ENCODE measurements at places on chromosomes 1 and 21.

DNA sequence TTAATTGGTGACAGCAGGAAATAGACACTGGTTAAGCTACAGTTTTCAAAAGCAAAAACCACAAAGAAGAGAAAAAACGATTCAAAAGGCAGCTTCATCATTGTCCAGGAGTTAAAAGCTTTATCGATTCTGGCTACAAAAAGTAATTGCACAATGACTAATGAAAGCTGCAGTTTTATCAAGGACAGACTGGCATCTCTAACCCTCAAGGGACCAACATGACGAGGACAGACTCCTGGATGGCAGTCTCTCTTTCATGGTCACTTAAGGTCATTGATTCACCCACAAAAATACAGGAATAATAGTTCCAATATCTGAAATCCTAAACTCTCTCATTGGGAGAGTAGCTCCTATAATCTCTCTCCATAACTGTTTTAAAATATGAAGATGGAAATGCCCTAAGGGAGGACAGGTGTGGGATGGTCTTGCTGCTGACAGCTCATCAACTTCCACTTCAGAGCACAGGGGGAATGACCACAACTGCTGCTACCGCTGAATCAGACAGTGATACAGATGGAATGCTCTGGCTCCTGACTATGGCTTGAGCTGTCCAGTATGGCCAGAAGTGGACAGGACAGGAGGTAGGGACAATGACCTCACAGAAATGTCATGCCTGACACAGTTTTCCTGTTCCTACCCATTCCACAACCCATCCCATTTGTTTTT lies 17.4 kb upstream of the CPLANE2 start:
- DNase-seq: no peak

- DNase-seq: no peak
Observed at GRCh38 chr21:45599146-45599581, 44.4 kb upstream of the PCBP3 start.

- no peak for DNase-seq
Observed at GRCh38 chr1:35574655-35575415, 1.7 kb downstream of the TFAP2E start.

DNA sequence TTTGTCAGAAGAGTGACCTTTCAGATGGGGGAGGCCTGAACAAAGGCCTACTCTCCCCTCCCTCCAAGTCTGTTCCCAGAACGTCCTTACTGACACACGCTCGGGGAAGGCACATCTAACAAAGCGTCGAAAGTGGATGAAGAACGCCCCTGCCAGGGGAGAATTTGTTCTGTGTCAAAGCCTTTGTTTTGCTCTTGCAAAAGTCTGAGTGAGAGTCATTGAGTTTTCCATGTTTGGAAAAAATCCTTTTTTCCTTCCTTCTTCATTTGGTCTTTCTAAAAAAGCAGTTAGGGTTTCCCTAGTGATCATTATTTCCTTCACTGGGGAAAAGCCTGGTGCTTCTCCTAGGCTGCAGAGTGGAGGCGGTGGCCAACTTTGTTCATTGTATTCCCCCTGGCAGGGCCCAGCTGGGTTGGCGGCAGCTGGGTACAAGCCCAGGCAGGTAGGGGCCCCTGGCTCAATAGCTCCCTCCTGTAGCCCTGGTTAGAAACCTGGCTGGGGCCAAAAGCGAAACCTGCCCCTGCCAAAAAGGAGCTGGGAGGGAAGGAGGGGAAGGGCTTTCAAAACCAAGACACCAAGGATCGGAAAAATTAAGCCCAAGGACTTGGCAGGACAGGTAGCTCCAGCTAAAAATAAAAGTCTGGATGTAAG lies 81.1 kb downstream of the ITPKB start:
- DNase-seq: peak; percentile 98

- DNase-seq: no peak
Observed at GRCh38 chr1:27604579-27605299, 795 bp upstream of the AHDC1 start.

GRCh38 chr1:53663529-53664300 lies 75.2 kb downstream of the GLIS1 start:
- no peak for DNase-seq

- DNase-seq: no peak
Observed at GRCh38 chr1:172537827-172538391, 5.0 kb downstream of the SUCO start.

DNA sequence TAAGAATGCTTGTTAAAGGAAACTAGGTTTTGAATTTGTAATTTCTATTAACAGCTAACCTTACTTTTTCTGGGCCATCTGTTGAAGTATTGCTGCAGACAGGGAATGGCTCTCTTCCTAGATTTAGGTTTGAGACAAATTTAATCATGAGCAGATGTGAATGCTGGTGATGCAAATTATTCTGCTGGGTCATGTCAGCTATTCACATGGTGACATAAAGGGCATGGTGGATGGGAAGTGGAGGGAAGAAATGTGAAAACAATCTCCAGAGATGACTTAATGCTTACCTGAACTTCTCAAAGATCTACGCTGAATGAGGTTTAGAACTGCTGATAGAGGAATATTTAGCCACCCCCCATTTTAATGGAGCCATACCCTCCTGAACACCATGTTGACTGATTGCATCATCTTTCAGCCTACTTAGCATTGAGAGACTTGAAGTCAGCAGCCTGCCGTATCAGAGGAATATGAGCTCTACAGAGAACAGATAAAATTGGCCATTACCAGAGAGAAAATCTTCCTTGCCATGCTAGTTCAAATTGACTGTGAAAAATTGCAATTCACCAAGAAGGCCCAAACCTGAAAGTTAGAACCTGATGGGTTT lies 138.8 kb downstream of the HHAT start:
- DNase-seq: no peak

- DNase-seq: peak; percentile 11
Observed at GRCh38 chr1:191453487-191453886, 704.8 kb upstream of the RGS18 start.

- no peak for DNase-seq
Observed at GRCh38 chr1:214503553-214503952, 47.8 kb downstream of the PTPN14 start.

- no peak for DNase-seq
Observed at GRCh38 chr21:41925767-41926116, 28.1 kb downstream of the C2CD2 start.

- no peak for DNase-seq
Observed at GRCh38 chr1:9833632-9834031, 9.9 kb upstream of the CLSTN1 start.

- DNase-seq: no peak
Observed at GRCh38 chr1:64677532-64677931, 67.3 kb upstream of the RAVER2 start.

GRCh38 chr1:27503844-27504587 lies 14.0 kb upstream of the WASF2 start:
- no peak for DNase-seq

DNA sequence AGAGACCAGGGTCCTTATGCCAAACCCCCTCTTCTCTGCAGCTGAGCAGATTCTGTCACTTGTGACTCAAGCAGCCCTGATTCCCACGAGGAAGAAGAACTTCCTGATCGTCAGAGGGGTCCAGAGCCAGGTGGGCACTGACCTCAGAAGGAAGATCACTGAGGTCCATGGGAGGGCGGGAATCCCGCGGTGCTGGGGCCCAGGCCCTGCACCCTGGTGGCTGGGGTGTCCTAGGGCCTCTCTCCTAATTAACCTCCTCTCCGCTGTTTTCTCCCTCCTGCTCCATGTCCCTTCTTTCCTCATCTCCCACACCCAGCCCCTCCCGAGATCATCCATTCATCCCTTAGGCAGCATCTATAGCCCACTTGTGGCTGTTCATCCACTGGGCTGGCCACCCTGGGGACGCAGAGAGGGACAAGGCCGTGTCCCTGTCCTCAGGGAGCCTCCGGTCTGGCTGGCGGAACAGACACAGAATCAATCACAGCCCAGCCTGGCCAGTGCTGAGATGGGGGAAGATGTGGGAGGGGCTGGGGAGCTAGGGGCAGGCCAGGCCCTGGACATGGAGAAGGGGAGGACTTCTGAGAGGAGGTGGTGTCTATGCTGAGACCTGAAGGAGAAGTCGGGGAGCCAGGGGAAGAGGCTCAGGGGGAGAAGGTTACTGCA lies 638.3 kb downstream of the MATN1 start:
- DNase-seq: no peak

GRCh38 chr1:45327644-45328515 lies 1.2 kb downstream of the HPDL start:
- no peak for DNase-seq

DNA sequence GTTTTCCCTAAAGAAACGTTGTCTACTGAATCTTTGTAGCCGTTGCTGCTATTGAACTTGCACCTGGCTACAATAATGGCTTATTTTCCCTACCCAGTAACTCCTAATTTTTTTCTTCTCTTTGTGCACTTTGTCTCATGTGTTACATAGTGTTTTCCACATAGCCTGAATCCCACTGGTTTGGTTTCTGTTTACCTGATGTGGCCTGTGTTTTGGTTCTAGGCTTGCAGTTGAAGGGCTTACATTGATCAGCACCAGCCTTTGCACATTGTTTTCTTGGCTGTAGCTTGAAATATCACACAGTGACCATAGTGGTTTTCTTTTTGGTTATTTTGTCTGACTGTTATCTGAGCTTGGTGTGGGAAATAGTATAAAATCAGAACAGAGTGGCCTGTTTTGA lies 29.5 kb downstream of the ST3GAL3 start:
- DNase-seq: no peak

GRCh38 chr1:212649020-212649419 lies 40.5 kb downstream of the ATF3 start:
- DNase-seq: no peak

DNA sequence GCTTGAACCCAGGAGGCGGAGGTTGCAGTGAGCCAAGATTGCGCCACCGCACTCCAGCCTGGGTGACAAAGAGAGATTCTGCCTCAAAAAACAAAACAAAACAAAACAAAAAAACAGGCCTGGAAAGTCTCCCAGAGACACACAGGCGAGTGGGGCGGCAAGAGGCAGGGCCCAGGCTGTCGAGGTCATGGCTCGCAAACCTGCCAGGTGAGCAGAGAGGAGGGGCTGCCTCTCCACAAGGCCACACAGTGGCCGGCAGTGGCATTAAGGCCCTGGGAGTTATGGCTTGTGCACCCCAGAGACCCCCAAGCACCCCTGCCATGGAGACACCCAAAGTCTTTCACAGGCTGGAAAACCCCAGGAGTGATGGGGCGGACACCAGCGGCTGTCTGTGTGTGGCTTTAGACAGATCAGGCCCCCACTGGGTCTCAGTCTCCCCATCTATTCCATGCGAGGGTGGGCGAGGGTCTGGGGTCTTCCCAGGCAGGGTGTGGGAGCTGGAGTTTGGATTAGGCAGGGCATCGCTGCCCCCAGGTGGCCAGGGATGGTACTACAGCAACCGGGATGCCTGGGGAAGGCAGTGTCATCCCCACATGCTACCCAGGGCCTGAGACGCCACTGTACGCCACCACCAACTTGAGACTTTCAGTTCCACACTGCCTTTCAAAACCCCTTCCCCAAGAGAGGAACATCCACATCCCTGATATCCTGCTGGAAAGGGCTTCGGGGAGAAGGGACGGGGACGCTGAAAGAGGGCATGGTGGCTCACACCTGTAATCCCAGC lies 7.3 kb upstream of the CTRC start:
- peak; percentile 59 for DNase-seq

- DNase-seq: no peak
Observed at GRCh38 chr1:55886856-55887712, 671.9 kb upstream of the USP24 start.

GRCh38 chr1:167441222-167441621 lies 77.1 kb downstream of the CD247 start:
- DNase-seq: no peak

DNA sequence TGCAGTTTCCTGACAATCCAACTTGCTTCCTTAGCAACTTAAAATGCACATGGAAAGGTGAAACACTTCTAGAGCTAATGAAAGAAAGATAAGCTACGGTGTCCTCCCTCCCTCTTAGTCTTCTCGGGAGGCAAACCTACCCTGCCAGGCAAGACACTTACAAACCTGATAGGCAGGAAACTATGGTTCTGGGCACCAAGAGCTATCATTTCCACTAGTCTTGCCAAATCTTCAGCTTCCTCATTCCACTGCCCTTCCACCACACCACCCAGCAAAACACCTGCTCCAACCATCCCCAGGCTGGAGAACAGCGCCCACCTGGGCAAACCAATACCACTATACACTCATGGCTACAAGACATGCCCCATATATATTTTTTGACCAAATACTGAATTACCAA lies 15.2 kb downstream of the NDC1 start:
- no peak for DNase-seq

GRCh38 chr1:113963281-113963906 lies 15.9 kb upstream of the OLFML3 start:
- DNase-seq: no peak

- peak; percentile 53 for DNase-seq
Observed at GRCh38 chr1:181104042-181104789, 15.7 kb downstream of the IER5 start.

- DNase-seq: no peak
Observed at GRCh38 chr21:42670884-42671283, 17.5 kb downstream of the PDE9A start.

- no peak for DNase-seq
Observed at GRCh38 chr1:178061620-178062019, 32.3 kb upstream of the RASAL2 start.

DNA sequence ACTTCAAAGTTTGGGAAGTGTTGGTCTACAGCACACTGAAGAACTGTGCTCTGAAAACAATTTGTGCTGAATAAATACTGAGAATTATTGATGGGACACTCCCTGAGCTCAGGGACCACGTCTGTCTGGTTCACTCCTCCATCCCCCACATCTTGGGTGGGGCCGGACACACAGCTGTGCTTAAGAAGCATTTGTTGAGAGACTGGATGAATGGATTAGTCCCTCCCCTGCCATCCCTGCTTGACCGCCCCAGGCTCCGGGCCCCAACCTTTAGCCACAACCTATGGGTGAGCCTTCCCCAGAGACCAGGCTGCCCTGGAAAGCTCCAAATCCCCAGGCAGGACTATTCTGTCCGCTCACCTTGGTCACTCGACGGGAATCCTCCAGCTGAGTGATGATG lies 7.5 kb downstream of the TRIM63 start:
- no peak for DNase-seq

DNA sequence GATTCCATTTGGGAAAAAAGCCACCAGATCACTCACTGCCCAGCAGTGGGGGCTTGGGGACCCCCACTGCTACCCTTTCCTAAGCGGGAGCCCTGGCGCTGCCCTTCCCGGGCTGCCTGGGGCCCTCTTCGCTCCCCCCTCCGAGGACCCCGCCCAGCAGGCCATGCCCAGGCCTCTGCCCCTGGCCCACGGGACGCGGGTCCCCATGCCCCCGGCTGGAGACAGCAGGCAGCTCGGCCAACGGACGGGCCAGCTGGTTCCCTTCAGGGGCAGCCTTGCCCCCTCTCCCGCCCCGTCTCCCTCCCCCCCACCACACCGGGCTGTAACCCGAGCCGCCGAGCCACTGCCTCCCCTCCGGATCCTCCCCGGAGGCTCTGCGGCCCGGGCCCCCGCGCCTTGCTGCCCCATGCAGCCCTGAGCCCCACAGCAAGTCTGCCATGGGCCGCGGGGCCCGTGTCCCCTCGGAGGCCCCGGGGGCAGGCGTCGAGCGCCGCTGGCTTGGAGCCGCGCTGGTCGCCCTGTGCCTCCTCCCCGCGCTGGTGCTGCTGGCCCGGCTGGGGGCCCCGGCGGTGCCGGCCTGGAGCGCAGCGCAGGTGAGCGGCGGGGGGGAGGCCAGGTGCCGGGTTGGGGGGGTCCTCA lies at the start of gene MMP23B:
TSS of gene MMP23B (plus strand) at position 392 of the 639 bp plus-strand sequence. CDS start at position 438, 46 bp downstream.
- no peak for DNase-seq

All from MCF 10A (cell line).